ENCODE measurements at places on chromosomes 2 and 18.

- DNase-seq = no peak
Observed at GRCh38 chr2:38748943-38749804, 2.0 kb downstream of the SRSF7 start.

DNA sequence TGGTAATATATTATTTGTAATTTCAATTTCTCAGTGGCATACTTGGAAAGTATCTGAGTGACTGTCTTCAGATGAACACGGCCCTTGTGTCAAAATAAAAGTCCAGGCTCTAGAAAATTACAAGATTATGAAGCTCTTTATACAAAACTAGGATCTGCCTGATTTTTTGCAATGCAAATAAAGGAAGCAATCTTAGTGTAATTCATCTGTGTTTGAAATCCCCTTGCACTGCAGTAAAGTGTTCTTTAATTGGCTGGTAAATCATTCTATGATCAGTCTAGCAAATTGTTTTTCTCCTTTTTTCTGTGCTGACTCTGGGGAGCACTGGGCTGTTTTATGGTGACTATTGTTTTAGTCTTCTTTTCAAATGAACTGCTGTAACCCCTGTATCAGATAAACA, 1039.0 kb downstream of the SOCS6 start:
- DNase-seq = no peak

DNA sequence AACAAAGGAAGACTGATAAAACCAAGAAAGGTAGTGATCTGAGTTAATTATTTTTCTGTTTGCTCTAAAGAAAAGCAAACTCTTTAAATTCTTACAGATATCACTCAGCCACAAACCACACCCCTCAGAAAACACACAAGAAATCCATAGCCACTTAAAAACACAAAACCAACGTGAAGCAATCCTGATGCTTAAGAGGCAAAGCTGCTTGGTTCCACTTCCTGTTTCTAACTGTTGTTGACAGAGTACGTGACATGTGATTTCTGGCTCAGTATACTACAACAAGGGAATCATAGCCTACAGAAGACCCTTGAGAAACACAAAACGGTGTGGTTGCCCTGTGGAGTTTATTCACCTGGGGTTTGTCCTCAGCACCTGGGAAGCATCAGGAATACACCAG, 240.9 kb upstream of the APCDD1 start:
- no peak for DNase-seq

DNA sequence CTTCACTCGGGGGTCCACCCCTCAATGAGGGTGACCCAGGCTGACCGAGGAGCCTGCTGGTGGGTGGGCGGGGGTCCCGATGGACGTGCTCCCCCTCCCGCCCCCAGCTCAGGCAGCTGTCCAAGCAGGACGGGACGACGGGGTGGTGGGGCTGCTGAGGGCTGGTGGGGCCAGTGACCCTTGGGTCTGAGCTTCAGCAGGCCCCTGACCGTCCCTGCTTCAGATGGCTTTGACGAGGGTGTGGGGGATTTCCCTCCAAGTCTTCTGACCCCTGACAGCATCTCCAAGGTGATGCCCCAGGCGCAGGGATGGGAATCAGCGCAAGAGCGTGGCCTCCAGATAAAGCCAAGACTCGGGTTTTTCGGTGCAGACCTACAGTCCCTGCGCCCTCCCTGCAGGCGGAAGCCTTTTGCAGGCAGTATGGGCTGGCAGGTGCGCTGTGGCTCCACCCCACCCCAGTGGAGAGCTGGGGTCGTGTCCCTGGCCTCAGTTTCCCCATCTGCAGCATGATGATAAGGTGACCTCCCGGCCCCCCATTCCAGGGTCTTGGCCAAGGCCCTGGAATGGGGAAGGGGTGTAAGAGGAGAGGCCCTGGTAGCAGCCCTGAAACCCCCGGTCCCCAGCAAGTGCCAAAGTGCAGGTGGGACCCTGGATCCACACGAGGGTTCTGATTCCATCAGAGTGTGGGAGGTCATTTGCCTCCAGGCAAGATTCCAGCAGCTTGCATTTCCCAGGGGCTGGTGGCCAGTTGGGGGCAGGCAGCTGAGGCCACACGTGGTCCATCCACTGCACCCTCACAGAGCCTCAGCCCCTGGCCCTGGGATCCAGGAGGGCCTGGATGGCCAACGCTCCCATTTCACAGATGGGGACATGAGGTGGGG, 8.7 kb downstream of the CROCC2 start:
- no peak for DNase-seq

GRCh38 chr2:217897816-217898806, 104.7 kb downstream of the TNS1 start:
- DNase-seq = no peak

- DNase-seq = no peak
Observed at GRCh38 chr18:30491815-30492551, 550.6 kb downstream of the DSC3 start.

DNA sequence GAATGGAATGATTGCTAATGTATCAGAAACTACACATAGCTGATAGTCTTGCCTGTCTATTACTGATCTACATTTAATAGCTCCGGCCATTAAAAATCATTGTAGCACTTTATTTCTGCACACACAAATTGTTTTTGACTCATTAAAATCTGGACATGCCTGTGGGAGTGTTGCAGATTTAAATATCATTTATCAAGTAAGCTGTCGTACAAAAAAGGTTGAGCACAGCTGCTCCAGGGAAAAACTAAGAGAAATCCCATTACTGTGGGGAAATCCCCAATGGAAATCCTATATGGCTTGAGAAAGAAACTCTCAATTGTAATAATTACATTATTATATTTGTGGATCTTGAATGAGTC, 99.6 kb upstream of the CERS6 start:
- no peak for DNase-seq

DNA sequence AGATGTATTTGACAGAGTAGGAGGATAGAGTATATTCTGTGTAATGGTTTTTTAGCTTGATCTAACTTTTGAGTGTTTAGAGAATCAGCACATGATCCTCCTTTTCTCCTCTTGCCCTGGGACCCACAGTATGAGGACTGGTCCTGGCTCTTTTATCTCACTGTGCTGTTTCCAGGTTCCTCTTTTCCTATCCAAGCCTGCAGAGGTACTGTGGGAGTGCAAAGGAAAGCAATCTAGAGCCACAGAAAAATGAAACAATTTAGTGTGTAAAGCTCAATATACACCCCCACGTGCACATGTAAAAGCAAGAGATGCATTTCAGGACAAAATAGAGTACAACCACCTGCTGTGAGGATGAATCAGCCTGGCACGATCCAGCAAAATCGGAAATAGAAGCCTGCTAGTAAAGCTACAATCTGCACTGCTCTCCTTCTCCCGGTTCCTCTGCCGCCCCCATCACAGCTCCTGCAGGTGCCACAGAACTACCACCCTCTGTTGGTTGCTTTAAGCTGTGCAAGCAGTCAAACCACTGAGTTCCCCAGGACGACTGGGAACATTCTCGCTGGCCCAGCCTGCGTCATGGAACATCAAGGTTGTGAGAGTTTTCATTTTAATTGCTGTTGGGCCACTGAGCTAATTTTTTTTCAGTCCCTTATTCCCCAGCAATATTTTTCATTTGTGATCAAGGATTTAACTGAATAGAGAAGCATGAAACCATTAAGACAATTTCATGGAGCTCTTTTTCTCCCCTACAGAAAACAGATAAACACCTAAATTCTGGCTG, 47.8 kb upstream of the MAPRE3 start:
- DNase-seq = peak; percentile 72

- DNase-seq = no peak
Observed at GRCh38 chr2:144310889-144311608, 208.9 kb downstream of the ZEB2 start.

- DNase-seq = no peak
Observed at GRCh38 chr2:24482972-24483300, 8.1 kb upstream of the NCOA1 start.

- peak; percentile 65 for DNase-seq
Observed at GRCh38 chr2:207165121-207166038, at the start of gene KLF7. Gene KLF7, minus strand, starts transcription at chr2:207165948. Its CDS starts 380 bp downstream, at chr2:207165568.

DNA sequence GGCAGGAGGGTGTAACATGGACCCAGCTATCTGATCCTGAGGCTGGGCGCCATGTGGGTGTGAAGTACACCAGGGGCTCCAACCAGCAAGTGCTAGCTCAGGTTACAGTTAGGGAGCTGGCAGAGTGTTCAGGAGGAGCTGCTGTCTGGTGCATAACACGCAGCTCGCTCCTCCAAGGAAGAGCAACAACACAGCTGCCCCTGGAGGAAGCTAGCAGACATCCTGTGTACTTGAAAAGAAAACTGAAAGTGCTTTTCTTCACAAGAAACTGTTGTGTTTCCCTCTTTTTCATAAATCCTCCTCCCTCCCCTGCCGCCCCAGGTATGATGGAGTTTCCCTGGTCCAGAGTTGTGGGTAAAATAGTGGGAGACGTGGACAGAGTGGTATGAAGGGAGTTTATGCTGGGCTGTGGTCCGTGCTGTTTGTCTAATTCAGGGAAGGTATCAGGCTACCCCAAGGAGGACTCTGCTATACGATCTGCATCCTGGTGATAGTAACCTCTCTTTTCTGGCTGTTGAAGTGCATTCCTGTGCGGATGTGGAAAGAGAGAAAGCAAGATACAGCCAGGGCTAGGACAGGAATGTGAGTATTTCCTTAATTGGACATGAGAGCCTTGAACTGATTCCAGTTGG, 6.1 kb upstream of the LBH start:
- no peak for DNase-seq

DNA sequence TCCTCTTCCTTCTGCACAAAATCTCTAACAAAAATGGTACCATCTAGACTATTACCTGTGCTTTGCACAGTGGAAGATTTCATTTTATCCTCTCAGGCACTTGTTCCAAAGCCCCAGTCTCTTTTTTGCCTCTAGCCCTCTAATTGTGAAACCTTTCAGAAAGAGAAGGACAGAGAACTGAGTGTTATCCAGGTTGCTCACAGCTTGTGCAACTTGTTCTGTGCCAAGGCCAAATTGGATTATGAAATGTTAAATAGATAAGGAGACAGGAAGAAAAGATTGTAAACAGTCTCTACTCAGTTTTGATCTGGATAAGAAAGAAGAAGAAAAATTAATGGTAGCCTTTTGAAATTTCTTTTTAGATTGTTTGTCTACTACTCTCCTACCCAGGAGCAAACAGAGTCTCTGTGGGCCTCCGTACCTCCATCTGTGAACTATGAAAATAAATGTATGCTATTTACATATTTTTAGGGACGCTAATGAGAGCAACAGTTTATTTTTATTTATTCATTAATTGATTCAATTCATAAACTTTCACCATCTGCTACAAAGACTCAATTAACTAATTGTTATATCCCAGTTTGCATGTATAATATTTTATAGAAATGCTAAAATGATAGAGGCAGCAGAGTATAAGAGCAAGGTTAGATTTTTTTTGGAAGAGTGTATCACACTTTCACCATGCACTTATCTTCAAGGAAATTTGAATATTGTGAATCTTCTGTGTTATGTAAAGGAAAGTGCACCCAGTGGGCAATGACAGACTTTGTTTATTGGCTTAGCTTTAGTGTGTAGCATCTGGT, 339.0 kb upstream of the ETAA1 start:
- no peak for DNase-seq

- no peak for DNase-seq
Observed at GRCh38 chr2:222864296-222864695, 3.5 kb downstream of the ACSL3 start.

DNA sequence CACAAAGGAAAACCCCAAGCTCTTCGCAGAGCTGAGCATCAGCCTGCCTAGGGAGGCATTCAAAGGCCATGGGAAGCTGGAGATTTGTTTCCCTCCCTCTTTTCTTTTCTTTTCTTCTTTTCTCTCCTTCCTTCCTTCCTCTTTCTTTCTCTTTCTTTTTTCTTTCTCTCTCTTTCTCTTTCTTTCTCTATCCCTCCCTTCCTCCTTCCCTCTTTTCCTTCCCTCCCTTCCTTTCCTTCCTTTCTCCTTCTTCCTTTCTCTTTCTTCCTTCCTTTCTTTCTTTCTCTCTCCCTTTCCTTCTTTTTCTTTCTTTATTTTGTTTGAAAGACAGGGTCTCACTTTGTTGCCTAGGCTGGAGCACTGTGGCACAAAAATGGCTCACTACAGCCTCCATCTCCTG, 168.4 kb upstream of the ARL4C start:
- DNase-seq = no peak

All from ecto neural progenitor cell (in vitro differentiated cells).